Amygdala (tissue), 56 donors: ENCODE measurements at places on chromosomes 5 and 9.
A peak's percentile ranks its signal among the peaks of the same experiment; 100 is the strongest.

GRCh38 chr9:95292226-95292625 lies 25.3 kb downstream of the FANCC start:
- no peak for DNase-seq

DNA sequence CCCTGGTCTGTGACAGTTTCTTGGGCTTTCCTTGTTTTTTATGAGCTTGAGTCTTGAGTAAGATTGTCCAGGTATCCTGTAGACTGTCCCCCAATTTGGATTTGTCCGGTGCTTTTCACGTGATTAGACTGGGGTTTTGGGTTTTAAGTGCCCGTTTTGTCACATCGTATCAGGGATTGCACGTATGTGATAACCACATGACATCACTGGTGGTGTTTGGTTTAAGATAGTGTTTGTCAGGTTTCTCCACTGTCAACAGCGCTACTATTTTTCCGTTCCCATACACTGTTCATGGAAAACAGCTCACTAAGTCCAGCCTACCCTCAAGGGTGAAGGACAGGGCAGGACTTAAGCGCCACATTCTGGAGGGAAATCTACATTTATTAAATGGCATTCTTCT lies 39.7 kb downstream of the LMNB1 start:
- DNase-seq: no peak

- no peak for DNase-seq
Observed at GRCh38 chr9:76395381-76395780, 1.2 kb upstream of the RFK start.

GRCh38 chr5:156021866-156022265 lies 305.1 kb upstream of the SGCD start:
- DNase-seq: no peak

DNA sequence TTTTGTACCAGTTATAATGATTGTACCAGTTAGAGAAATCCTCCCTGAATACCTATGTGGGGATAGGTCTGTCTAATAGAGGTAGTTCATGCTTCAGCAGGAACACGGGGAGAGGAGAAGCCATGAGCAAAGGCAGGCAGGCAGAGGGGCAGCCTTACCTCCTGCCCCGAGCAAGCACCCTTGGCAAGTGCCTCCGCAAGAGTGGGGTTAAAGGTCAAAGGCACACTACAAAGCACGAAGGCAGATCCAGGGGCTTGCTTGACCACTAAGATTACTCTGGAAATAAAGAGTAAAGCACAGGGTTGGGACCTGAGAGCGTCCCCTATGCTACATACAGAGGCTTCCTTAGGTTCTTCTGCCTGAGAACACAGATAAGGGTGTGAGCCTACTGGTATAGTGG lies 100.9 kb downstream of the SEMA6A start:
- no peak for DNase-seq

- no peak for DNase-seq
Observed at GRCh38 chr9:27538647-27539046, 9.0 kb upstream of the MOB3B start.

GRCh38 chr9:134434894-134435506 lies 108.7 kb downstream of the RXRA start:
- DNase-seq: peak; percentile 95

- no peak for DNase-seq
Observed at GRCh38 chr9:68574150-68574549, 33.5 kb upstream of the TMEM252 start.

DNA sequence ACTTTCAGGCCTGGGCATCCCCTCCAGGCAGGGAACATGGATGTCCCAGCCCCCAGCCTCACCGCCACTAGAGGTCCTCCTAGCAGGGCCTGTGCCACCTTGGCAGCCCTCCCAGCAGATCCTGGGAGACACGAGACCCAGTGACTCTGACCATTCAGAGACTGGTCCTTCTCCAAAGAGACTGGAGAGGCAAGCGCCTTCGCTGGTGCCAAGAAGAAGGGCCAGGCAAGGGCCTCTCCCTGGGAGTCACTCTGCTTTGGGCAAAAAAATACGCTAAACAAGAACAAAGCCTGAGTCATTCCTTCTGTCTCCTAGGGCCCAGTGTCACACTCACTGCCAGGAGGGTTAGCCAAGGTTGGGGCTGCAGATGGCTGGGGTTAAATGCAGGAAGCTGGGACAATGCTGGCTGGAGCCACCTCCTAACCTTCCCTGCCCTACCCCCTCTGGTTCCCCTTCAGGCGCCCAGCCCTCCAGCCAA lies 35.3 kb upstream of the SMIM23 start:
- DNase-seq: no peak

DNA sequence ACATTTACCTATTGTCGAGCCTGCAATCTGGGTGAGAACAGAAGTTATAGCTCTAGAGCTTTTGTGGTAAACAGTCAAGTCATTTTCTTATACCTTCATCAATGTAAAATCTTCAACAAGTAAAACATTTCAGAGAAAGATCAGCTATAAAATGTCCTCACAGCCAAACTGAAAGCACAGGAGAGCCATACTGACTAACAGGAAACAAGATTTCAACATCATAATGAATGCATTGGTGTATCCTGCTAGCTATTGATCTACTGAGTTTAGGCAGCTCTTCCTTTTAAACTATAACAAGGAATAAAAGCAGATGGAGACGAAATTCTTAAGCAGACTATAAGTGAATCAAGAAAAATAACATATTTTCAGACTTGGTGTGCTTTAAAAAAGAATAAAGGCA lies 1522.9 kb upstream of the WWC1 start:
- DNase-seq: no peak

DNA sequence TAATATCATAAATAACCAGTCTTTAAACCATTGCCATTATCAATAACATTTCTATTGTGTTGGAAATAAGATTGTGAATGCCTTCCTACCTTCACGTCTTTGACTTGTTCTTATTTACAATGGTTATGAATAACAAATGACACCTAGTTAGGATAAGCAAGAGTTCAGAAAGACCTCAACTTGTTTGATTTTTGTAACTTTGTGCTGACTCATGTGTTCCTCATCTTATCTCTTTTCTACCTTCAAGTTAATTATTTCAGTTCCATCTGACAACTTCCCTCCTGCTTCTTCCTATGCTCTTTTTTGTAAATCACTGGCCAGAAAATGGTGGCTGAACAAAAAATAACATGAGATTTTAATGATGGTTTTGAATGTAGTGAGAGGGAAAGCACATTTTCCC lies 538.5 kb upstream of the TUSC1 start:
- no peak for DNase-seq
